Kidney capillary endothelial cell (primary cell): ENCODE measurements at places on chromosomes 7 and 10.

DNA sequence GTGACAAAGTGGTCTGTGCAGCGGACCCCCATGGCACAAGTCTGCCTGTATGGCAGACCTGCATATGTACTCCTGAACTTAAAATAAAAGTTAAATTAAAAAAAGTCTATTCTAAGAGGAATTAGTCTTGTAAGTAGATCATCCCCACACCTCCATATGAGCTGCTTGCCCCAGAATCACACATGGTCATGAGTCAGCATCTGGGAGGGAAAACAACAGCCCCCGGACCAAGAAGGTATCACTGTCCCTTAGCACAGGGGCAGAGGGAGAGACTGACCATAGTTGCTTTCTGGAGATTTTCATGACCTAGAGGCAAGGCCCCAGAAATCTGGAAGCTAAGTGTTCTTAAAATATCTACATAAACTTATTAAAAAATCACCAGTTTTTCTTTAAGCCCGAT, 86.6 kb upstream of the PDK4 start:
- DNase-seq: no peak

DNA sequence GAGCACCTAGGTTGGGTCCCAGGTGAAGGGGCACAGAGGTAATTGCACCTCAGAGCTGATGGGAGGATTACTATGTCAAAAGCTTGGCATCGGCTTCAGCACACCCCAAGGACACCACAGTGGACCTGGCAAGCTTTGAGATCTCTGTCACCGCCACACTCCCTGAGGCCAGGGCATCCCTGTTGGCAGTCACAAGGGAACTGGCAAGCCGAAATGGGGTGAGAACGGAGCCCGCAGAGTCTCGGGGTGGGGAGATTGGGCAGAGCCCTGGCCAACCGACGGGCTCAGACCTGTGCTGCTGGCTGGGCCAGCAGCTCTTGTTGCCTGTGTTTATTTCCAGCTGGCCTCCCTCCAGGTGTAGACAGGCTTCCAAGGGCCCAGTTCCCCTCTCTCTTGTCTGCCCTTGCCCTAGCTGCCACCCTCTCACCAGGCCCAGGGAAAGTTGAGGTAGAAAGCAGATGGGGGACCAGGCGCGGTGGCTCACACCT, 2.5 kb downstream of the HSPB1 start:
- DNase-seq: no peak

DNA sequence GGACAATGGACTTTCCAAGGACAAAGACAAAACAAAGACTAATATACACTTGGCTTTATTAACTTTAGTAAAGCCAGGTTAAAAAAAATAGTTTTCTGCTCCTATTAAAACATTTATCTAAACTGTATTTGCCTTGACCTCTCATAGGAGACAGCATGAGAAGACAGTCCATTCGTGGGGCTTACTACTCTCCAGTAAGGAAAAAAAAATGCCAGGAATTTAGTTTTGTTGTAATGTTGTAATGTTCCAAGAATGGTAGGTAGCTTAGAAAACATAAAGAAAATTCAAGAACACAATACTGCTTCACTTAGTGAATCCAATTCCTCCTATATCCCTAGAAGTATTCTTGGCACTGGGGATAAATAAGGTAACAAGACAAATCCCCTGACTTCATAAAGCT, 81.7 kb downstream of the KMT2C start:
- DNase-seq: no peak

DNA sequence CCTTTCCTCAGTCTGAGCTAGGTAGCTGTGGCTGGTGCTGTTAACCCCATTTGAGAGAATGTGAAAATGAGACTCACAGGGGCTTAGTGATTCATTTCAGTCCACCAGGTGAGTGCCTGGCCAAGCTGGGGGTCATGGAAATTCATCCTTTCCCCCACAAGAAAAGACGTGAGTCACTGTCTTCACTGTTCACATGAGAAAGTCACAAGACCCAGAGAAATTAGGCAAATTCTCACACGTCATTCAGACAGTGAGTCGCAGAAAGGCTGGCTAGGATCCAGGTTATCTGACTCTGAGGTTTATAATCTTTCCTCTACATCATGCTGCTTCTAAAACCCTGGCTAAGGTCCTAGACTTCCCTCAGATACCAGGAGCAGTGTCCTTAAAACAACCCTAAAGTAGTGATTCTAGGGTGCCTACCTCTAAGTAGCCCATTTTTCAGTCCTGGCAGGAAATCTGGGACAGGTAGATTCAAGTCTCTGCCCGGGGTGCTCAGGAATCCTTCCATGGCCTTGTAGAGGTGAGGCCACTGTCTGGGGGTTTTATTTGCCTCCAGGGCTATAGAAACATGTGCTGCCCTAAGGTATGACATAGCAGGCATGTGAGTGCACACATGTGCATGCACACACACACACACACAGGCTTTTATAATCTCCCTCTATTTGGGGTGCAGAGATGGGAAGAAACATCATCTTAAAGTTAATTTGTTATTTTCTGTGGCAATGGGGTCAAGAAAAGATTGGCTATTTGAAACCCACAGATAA, 427.9 kb upstream of the CELF2 start:
- DNase-seq: no peak

GRCh38 chr10:98610301-98610700, 163.6 kb upstream of the HPS1 start:
- no peak for DNase-seq

GRCh38 chr10:124926548-124926947, 15.4 kb upstream of the ZRANB1 start:
- DNase-seq: no peak

DNA sequence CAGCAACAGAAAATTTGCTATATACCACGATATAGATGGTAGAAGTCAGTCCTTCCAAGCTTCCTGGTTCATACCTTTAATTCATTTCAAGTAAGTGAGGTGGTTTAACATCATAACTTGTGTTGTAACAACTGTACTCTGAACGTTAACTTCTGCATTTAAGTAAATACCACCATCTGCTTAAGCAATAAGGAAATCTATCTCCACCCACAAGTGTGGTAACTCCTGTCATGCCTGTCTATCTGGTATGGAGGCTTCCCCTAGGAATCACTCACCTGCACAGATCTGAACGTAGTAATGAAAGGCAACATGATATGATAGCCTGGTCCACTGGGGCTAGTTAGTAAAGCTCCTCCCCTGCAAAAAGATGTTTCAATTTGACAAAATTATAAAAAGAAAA, 2.3 kb downstream of the ERLIN1 start:
- DNase-seq: no peak

DNA sequence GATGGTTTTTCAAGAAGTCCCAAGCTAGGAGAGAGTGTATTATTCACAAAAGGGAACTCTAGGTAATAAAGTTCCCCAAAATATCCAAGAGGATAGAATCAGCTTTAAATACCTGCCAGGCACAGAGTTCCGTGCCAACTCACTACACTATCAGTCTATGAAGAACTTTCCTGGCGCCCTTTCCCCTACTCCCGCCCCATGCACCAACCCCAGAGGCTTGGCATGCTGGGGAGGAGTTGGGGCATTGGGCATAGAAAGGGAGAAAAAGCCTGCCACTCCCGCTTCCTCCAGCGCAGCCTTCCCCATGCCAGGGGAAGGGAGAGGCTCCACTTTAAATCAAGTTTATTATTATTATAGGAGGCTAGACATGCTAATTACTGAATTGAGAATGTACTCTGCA, 54.9 kb downstream of the ZNF800 start:
- DNase-seq: no peak
